ENCODE measurements at places on chromosomes 2 and 18.

- no peak for DNase-seq
Observed at GRCh38 chr2:195967336-195967735, 101.3 kb downstream of the DNAH7 start.

DNA sequence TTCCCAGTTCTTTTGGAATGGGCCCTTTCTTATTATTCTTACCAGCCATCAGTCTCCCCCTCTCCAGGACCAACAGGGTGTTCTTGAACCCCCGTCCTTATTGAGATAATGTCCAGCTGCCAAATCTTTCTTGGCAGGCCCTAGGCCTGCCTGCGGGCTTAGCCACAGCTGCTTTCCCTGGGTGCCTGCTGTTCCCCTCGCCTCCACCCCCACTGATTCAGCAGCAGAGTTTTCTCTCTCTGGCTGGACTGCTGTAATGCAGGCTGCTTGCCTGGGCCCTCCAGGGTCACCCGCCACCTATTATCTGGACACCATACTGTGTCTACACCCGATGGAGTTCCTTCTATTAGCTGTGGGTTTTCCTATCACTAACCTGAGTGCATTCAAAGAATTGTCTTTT lies 395.4 kb upstream of the ATP5MC3 start:
- no peak for DNase-seq

DNA sequence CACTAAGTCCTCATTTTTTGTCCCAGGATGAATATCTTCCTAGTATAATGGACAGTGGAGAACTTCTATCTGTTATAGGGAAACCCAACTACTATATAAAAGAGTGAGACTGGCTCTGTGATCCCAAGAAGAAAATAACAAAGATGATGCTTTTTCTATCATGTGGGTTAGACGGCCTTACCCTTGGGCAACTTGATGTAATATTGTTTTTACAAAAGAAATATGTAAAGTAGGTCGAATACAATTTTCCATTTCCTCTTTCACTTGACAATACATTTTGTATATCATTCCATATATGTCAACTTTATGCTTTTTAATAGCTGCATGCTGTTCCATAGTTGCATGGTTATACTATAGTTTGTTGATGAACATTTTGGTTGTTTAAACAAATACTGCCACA lies 87.5 kb upstream of the SESTD1 start:
- DNase-seq, result no peak

- DNase-seq, result no peak
Observed at GRCh38 chr2:128305555-128306080, 13.1 kb downstream of the HS6ST1 start.

DNA sequence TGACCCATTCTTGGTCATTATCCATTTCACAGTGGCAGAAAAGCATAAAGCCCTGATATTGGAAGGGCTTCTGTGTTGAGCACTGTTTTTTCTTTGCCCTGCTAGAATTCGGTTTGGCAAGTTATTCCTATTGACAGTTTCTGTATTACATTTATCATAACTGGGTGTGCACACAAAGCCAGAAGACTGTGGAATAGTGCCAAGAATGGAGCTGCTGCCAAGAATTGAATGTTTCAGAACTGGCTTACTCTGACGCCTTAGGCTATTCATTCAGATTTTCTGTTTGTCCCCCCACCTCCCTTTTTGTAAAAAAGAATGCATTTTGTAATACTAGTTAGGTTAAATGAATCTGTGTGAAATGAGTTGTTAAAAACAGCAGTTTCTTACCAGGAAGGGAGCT lies 12.7 kb downstream of the KDM3A start:
- DNase-seq, result no peak

DNA sequence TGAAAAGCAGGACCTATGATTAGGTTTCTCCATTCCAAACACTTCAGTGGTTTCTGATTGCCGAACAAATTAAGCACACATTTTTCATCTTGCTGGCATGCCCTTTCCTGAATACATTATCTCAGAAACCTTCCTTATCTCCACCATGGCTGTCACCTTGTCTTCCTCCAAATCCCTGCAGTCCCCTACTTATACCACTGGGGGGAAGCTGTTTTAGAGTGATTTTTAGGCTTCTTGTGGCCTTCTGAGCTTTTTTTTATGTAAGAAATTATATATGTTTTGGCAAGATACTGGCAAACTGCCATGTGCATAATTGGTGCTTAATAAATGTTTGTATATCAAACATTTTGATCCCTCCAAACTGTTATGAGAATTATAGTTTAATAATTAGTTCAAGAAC lies 229.2 kb downstream of the MYT1L start:
- DNase-seq, result no peak

DNA sequence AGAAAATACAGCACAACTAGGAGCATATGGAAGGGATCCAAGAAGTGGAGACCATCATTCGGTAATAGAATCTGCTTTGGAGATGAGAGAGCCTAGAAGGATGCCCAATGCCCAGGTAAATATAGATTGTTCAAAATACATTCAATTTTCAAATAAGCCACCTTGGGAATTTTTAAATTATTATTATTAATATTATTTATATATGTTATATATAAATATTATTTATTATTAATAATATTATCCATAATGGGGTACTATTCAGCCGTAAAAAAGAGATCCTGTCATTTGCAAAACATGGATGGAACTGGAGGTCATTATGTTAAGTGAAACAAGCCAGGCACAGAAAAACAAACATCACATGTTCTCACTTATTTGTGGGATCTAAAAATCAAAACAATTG lies 127.8 kb upstream of the NDUFV2 start:
- DNase-seq, result no peak

DNA sequence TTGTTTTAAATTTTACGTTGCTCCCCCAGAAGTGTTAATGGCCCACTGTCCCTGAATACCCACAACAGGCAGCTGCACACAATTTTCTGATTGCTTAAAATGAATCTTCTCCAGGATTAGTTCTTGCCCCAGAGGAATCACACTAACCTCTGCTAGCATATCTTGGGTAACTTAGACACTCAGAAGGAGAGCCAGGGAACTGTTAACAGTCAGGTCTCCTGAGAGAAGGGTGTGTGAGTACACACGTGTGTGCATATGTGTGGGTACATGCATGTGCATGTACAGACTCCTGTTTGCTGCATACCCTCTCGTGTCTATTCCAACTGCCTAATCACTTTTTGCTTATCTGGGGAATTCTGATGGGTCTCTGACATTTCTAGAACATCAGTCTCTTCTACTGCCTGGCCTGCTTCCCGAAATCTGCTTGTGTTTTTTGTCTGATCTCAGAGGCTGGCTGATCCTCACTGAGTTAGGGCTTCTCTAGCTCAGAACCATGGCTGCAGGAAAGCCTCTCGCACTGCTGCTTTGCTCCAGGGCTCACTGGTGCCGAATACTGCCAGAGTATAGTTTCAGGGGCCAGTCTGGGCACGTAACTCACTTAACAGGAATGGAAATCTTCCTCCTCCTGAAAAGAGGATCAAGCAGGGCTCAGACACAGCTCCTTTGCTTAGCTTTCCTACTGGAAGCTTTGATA lies 62.8 kb downstream of the PRELID3A start:
- DNase-seq, result no peak

DNA sequence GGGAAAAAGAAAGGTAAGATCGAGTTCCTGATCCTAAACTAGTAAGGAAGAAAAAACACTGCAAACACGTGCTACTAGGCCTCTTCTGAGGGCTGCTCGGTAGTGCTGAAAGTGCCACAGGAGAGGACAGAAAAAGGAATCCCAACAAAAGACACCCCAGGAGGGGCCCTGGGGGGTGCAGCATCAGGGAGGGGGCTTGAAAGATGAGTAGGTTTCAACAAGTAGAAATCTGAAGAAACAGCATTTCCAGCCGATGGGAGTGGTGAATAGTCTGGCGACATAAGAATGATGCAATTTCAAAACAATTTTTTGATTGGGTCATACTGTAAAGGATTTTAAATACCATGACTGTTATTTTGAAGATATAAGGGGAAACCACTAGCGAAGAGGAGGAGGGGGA lies 98.6 kb downstream of the NOL10 start:
- no peak for DNase-seq

DNA sequence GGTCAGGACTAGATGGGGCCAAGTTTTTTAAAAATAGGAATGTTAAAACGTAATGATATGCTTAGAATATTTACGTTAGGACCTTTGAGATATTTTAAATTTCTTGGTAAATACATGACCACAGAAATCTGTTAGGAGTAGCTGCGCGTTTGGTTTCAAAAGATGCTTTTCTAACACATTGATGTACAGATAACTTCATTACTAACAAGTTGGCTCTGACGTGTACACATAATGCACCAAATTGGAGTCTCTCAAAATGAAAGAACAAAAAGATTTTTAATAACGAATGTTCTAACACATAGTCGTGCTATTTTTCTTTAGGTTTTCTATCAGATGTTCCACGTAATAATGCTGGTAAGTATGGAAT lies 608 bp downstream of the PHOSPHO2 start:
- DNase-seq, result no peak

DNA sequence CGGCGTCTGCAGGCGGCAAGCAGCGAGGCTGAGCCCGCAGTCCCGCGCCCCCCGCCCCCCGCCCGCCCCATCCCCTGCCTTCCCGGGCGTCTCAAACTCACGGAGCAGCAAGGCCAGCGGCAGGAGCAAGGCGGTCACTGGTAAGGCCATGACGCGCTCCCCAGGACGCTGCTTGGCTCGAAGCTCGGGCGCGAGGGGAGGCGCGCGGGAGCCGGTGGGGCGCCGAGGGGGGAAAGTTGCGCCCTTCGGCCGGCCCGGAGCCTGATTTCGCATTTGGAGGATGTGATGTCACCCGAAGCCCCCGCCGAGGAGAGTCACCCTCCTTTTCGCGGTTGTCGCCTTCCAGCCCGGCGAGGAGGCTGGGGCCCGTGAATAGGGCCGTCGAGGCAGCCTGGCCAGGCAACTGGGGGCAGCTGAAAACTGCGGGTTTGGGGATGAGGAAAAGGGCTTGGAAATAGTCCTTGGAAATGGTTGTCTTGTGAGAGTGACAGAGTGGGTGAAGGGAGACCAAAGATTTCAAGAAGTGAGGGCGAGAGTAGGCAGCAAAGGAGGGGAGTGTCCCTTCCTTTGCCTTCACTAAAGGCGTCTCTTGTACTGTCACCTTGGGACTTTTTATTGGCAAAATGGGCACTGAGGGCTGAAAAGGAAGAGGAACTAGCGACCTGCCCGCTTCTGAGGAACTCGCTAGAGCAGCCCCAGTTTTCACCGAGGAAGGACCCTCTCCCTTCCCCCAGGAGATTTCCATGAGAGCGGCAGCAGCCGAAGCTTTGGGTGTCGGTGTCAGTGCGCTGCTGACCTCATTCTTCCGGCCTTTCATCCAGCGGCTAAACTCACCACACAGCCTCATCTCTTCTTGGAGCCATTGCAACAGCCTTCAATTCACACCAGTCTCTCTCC lies at the start of gene CD8A:
TSS of gene CD8A (minus strand) at position 238 of the 897 bp plus-strand sequence. CDS start at position 150, 88 bp downstream.
- DNase-seq, result no peak

GRCh38 chr2:47195148-47195547 lies 40.0 kb upstream of the STPG4 start:
- DNase-seq, result no peak

- DNase-seq, result no peak
Observed at GRCh38 chr18:61402726-61403125, 69.5 kb downstream of the CDH20 start.

Measured in HCT116 (cell line).